Muscle of arm (tissue), 14 donors: ENCODE measurements at places on chromosomes 2 and 18. TPM values are rescaled to one million over a fixed set of nuclear protein-coding genes. Genes with fewer than 3 reads are reported as not detected.

GRCh38 chr18:25067275-25068025 is 284.5 kb downstream of the ZNF521 start:
- DNase-seq: peak; percentile 57

Gene FBLN7
- 9.3 TPM for polyA plus RNA-seq

DNA sequence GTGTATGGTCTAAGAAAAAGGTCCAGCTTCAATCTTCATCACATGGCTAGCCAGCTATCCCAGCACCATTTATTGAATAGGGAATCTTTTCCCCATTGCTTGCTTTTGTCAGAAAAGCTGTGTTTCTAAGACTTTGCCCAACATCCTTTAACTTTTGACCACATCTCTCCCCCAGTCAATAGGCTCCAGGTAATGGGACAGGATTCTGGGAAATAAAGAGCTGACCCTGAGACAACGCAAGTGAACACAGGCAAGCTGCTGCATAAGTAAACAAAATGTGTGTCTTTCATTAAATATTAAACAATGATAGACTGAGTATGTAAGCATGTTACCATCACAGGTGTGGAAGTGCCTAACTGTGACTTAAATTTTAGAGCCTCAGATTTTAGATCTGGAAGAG is 23.0 kb downstream of the FAM110C start:
- no peak for DNase-seq

DNA sequence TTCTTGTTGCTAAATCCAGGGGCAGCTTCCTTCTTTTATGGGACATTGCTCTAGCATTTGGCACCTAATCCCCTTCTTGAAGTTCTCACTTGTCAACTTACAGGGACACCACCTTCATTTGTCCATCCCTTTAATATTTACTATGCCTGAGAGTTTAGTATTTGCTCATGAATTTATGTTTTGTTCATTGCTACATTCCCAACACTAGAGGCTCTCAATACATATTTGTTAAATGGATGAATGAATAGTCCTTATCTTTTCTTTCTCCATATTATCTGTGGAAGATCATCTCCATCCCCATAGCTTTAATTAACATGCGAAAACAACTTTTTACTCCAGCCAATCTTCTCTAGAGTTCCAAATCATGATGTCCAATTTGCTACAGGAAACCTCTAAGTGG is 5.4 kb downstream of the CWC22 start:
- DNase-seq: no peak

DNA sequence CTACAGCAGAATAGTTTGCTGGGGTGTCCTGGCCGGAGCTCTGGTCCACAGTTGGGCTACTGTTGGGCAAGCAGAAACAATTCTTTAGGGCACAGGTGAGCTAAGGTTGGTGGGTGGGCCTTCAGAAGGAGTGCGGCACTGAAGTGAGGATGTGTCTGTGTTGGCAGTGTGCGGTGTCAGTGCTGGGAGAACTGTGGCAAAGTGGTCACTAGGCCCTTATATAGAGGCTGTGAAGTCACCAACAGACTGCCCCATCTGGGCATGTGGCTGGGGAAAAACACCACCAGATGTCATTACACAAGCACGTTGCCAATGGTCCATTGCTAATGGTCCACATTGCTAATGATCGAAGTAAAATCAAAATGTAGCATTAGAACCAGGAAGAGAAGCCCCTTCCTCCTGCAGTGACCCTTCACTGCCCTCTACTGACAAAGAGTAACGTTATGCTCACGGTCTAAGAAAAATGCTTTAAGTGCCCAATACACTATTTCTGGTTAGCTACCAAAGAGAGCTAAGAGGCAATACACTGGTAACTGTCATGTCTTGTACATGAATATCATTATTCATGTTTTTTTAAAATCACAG is 21.3 kb downstream of the SCN1A start:
- peak; percentile 5 for DNase-seq

Gene AOX1
- polyA plus RNA-seq: 1.3 TPM

- DNase-seq: no peak
Measured at GRCh38 chr2:216344950-216345300, 27.4 kb downstream of the MARCHF4 start.

- no peak for DNase-seq
Measured at GRCh38 chr18:59011786-59012185, 127.9 kb upstream of the SEC11C start.
